ENCODE measurements at places on chromosomes 3 and 15.

- no peak for DNase-seq
These were observed 265.8 kb upstream of the ZNF717 start for GRCh38 chr3:76051145-76051544.

DNA sequence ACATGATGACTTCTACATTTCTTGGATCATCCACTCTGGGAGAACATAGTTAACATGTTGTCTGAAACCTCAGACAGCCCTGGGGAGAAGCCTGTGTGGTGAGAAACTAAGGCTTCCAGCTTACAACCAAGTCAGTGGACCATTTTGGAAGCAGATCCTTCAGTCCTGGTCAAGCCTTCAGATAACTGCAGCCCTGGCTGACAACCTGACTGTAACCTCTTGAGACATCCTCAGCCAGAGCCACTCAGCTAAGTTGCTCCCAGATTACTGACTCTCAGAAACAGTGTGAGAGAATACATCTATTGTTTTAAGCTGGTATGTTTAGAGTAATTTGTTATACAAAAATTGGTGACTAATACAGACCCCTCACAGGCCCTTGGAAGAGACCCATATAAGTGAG lies 50.9 kb upstream of the KPNA4 start:
- no peak for DNase-seq

DNA sequence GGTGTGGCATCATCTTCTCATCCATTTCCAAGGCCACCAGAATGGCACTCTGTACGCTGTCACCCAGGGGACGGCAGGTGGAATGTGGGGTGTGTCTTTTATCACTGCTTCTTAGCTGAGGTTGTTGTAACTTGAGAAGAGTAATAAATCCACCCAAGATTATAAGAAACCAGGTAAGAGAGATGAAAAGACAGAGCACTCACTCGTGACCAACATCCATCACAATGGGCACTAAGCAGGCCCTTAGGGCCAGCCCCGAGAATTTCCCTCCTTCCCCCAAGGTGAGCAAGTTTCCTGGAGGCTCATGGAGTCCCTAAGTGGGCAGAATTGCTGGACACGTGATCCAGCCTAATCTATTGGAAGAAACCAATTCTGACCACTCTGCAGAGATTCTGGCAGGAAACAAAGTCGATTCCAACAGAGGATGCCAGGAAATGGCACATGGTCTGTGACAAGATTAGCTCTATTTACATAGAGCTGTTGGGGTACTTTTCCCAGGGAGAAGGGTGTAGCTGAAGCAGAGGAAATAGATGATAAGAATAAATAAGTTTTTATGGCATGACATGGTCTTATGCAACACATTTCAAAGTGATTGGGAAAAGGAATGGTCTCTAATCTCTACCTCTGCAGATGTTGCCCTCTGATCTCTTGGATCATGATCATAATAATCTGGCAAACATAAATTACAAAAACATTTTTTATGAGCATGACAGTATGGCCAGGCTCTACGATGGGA lies 22.5 kb downstream of the SLC6A20 start:
- no peak for DNase-seq

DNA sequence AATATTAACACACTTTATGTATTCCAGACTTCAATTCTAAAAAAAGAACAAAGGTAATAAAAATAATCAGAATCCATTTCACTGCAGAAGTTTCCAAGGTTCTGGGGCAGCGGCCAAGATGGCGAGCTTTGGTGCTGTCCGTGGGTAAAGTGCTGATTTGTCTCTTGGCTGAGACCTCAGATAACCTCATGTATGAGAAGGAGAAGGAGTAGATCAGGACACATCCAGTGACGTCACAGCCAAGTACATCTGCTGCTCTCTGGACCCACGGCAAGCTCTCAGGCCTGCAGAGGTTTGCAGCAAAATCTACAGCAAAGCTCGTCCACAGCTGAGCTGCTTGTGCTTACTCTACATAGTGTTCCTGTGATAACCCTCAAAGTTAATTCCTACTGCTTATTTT lies 165.7 kb downstream of the MAGI1 start:
- DNase-seq = no peak

DNA sequence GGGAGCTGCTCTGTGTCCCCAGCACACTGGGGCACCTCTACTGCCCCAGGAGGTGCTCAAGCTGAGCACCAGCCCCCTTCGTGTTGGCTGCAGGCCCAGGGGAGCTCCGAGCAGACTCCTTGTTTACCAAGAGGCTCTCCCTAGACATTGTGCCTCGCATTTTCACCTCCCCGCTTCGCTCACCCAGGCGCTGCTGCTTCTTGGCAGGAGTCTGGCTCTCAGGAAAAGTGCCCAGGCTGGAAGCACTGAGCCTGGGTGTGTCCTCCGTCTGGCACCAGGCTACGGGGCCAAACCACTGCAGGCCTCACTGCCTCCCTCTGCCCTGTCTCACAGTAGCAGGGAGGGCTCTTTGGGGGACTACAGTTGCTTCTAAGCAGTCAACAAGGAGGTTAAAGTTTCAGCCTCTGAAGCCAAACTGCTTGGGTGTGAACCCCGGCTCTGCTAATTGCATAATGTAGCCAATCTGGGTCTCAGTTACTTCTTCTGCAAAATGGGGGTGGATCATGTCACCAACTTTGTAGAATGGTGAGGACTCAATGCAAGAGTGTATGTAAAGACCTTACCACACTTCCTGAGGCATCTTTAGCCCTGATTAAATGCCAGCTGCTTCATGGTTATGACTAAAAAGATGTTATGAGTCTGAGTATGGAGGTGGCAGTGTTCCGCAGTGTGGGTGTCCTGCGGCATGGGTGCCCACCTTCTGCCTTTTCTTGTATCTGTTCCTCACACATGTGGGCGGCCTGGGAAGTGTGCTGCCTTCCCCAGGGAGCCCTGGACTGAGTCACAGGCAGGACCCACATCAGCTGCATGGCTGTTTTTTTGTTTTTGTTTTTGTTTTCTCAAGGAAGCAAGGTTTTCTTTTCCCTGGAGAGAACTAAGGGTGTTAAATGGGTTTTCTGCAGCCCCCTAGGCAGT lies 88.9 kb downstream of the CLSTN2 start:
- no peak for DNase-seq

- DNase-seq = no peak
These were observed 11.0 kb downstream of the EXOG start for GRCh38 chr3:38507120-38507519.

- DNase-seq = no peak
These were observed 1.2 kb downstream of the PHC3 start for GRCh38 chr3:170180079-170180907.

DNA sequence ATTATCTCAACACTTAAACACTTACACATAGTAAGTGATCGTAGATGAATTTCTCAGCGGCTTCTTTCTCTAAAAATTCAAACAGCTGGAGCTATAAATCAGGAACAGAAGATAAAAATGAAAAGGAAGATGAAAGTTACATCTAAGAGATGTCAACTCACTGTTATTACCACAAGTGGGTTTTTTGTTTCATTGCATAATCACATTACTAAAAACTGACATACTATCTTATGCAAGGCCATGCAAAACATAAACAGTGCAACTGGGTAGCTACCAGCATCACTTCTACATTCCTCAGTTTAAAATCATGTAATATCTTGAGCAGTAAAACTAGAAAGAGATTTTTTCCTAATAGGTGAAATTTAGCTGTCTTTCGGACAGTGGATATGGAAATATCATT lies 14.9 kb downstream of the MINDY4B start:
- no peak for DNase-seq

- DNase-seq = no peak
These were observed 261.6 kb downstream of the CD47 start for GRCh38 chr3:107829185-107829584.

DNA sequence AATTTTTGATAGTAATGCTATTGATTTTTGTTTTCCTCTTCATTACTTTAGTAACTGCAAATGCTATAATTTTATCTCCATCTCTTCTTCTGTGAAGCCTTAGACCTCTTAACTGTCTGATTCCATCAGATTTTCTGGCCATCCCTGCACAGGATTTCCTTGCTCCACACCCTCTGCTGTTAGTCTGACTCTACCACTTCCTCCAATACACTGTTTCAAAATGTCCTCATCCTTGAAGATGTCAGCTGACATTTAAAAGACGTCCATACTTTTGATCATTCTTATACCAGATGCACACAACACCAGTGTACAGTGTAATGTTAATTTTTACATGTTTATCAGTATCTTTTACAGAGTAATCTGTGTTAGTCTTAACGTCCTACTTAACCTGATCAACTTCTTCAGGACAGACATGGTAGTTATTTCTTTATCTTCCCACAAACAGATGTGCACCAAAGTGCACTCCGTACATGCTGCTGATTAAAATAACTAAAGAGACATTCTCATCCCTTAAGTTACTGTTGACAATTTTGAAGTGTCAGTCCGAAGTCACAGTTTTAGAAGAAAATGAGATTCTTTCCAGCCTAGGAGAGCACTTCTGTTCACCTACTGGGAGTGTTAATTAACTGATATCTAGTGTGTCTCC lies 102.4 kb upstream of the RASGRP1 start:
- no peak for DNase-seq

DNA sequence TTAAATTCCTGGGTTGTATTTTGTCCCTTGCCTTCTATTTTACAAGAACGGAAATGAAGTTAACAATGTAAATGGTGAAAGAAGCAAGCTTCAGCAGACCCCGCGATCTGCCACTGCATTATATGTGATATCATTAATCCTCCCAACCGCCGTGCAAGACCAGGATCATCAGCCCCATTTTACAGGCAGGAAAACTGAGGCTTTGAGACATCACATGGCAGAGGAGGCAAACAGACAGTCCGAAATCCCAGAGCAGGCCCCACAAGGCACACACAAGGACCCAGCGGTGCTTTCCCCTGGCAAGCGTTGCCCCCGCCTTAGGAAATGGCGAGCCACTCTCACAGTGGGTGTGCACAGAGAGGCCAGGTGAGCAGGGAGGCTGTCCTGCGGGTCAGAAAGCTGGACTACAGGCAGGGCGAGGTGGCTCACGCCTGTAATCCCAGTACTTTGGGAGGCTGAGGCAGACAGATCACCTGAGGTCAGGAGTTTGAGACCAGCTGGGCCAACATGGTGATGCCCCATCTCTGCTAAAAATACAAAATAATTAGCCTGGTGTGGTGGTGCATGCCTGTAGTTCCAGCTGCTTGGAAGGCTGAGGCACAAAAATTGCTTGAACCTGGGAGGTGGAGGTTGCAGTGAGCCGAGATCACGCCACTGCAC lies 16.2 kb downstream of the FGD5 start:
- DNase-seq = no peak
